ENCODE measurements at places on chromosomes 11 and 22.

- no peak for DNase-seq
Observed at GRCh38 chr11:13298765-13299164, 21.2 kb downstream of the BMAL1 start.

- no peak for DNase-seq
Observed at GRCh38 chr11:32333320-32333991, 101.9 kb downstream of the WT1 start.

GRCh38 chr22:49021926-49022815, 805.5 kb downstream of the BRD1 start:
- no peak for DNase-seq

- DNase-seq, result no peak
Observed at GRCh38 chr11:118933486-118933885, 7.8 kb upstream of the BCL9L start.

GRCh38 chr22:19038164-19038546, 84.1 kb downstream of the DGCR2 start:
- DNase-seq, result no peak

GRCh38 chr11:121293288-121293594, 670 bp downstream of the SC5D start:
- DNase-seq, result no peak

GRCh38 chr11:59857439-59858434, 8.6 kb downstream of the TCN1 start:
- no peak for DNase-seq
